ENCODE measurements at places on chromosomes 11 and 22.

DNA sequence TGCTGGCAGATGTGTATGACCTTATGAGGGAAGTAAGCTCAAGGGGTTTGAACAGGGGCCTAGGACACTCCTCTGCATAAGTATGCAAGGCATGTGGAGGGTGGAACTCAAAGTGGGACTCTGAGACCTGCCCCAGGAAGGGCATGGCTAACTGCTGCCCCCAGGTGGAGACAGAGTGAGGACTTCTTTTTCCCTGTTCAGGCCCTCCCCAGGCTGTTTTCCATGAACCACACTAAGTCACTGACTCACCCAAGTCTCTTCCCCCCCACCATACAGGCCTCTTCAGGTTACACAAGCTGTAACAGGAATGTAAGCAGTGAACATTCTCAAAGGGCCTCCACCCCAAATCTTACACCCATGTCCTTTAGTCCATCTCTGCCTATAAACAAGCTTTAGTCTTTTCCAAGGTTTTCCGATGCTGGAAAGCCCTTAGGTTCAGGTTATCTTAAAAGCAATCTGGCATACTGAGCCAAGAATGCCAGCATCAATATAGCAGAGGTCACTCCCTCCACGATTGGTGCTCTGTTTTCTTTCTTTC, 13.1 kb downstream of the EEF1G start:
- H3K4me3 ChIP-seq, result no peak overlapping the region
- peak; percentile 69 for DNase-seq
- H3K27ac ChIP-seq, result peak overlapping the region; percentile 99

- H3K36me3 ChIP-seq, result no peaks in the 10 kb centered on the region
- H3K4me1 ChIP-seq, result peaks cover 25% of the 10 kb centered on the region
- DNase-seq, result no peak
- no peaks in the 10 kb centered on the region for H3K27me3 ChIP-seq
- H3K27ac ChIP-seq, result peak overlapping the region; percentile 69
Observed at GRCh38 chr22:46660604-46661201, 40.5 kb downstream of the GRAMD4 start.

GRCh38 chr22:39529487-39529851, 3.1 kb downstream of the RPS19BP1 start:
- peaks cover 30% of the 10 kb centered on the region for H3K36me3 ChIP-seq
- DNase-seq, result no peak
- no peaks in the 10 kb centered on the region for H3K27me3 ChIP-seq

- no peaks in the 10 kb centered on the region for H3K27me3 ChIP-seq
- H3K4me1 ChIP-seq, result peaks cover 80% of the 10 kb centered on the region
- H3K4me3 ChIP-seq, result no peak overlapping the region
Observed at GRCh38 chr11:67278939-67279588, 10.0 kb upstream of the ANKRD13D start.

DNA sequence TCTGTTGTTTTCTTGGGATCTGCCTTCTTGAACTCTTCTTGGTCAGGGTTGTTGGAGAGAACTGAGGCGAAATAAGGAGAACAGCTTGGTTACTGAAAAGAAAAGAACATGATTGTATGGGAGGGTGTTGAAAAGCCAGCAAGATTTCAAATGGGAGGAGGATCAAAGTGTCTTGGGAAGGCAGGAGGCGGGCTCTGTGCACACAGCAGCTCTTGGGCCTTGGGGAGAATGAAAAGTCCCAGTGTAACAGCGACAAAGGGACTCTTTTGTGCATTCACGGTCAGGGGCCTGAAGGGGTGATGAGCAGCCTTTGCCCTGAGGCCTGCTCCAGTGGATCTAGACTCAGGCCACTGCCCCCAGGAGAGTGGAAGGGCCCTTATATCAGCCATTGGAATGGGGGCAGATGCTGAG, 135.4 kb downstream of the ADAMTS15 start:
- no peaks in the 10 kb centered on the region for H3K27me3 ChIP-seq
- no peaks in the 10 kb centered on the region for H3K4me1 ChIP-seq
- no peak overlapping the region for H3K4me3 ChIP-seq
- no peak overlapping the region for H3K27ac ChIP-seq

- no peaks in the 10 kb centered on the region for H3K27me3 ChIP-seq
- no peak overlapping the region for H3K4me3 ChIP-seq
- H3K4me1 ChIP-seq, result no peaks in the 10 kb centered on the region
- no peaks in the 10 kb centered on the region for H3K36me3 ChIP-seq
- H3K27ac ChIP-seq, result no peak overlapping the region
Observed at GRCh38 chr11:98069861-98070260, 950.9 kb upstream of the CNTN5 start.

DNA sequence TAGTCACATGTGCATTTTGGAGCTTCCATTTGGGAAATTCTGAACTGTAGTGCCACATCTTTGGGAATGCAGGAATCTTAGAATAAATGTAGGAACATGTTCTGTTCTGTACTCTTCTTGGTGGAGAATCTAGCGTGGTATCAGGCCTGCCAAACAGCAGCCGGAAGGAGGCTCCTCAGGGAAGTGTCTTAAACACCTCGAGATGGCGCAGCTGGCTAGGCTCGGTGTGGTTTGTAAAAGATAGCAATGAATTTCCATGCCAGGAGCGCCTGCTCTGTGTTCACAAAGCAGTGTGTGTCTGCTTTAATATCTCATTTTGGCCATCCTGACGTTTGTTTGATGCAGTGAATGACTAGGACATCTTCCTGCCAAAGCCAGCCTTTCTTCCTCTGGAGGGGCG, 145.1 kb downstream of the ATXN10 start:
- H3K27ac ChIP-seq, result no peak overlapping the region
- no peaks in the 10 kb centered on the region for H3K4me1 ChIP-seq
- DNase-seq, result no peak

DNA sequence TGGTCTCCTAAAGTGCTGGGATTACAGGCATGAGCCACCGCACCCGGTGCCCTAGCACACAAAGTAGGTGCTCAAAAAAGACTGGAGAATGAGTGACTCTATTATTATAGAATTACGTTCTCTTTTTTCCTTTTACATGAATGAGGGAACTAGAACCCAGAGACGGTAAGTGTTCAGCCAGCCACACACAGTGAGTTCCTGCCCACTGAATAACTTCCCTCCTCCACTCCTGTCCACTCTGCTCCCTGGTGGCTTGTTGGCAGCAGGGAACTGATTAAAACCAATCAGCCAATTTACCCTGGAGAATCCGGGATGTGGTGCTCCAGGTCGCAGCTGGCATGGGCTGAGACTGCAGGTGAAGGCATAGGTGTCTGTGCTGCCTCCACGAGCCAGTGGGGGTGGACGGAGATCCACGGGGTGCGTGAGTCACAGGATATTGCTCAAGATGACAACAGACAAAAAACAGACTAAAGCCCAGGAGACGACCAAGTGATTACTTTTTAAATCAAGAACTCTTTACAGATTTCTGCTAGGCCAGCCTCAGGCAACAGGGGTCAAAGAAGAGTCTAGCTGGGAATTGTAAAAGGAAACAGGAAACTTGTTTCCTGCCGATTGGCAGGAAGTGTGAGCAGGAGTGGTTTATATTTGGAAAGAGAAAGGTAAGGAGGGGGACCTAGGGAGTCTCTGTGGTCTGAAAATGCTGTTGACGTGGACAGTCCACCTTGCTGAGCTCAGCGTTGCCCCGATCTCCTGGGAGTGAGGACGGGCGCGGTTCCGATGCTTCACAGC, 95.2 kb upstream of the TP53I11 start:
- H3K4me1 ChIP-seq, result peaks cover 3% of the 10 kb centered on the region
- no peak overlapping the region for H3K27ac ChIP-seq
- no peak overlapping the region for H3K4me3 ChIP-seq
- no peaks in the 10 kb centered on the region for H3K36me3 ChIP-seq

GRCh38 chr11:73404048-73404447, 27.8 kb downstream of the RELT start:
- no peak overlapping the region for H3K4me3 ChIP-seq
- no peak overlapping the region for H3K27ac ChIP-seq
- DNase-seq, result no peak
- H3K27me3 ChIP-seq, result no peaks in the 10 kb centered on the region
- peaks cover 4% of the 10 kb centered on the region for H3K36me3 ChIP-seq

DNA sequence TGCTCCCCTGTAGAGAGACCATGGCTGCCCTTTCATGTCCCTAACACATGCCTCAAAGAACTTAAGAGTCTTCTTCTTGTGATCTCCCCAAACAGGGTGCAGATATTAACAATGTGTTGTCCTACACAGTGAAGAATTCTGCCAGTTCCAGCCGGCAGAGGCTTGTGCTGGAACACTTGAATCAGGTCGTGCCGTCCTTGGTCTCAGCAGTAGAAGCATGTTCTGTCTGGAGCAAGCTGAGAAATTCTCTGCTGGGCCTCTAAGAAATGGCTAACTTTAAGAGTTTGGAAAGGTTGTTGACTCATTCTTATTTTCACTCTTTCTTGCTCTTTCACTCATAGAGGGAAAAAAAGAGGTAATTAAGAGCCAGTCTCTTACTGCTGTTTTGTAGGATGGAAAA, 71.1 kb upstream of the SLC25A18 start:
- H3K36me3 ChIP-seq, result no peaks in the 10 kb centered on the region
- no peaks in the 10 kb centered on the region for H3K4me1 ChIP-seq
- H3K4me3 ChIP-seq, result no peak overlapping the region
- no peaks in the 10 kb centered on the region for H3K27me3 ChIP-seq

- no peak overlapping the region for H3K4me3 ChIP-seq
- DNase-seq, result no peak
- H3K27ac ChIP-seq, result no peak overlapping the region
- H3K27me3 ChIP-seq, result no peaks in the 10 kb centered on the region
- H3K4me1 ChIP-seq, result peaks cover 6% of the 10 kb centered on the region
Observed at GRCh38 chr11:44940404-44940803, 10.3 kb downstream of the TP53I11 start.

DNA sequence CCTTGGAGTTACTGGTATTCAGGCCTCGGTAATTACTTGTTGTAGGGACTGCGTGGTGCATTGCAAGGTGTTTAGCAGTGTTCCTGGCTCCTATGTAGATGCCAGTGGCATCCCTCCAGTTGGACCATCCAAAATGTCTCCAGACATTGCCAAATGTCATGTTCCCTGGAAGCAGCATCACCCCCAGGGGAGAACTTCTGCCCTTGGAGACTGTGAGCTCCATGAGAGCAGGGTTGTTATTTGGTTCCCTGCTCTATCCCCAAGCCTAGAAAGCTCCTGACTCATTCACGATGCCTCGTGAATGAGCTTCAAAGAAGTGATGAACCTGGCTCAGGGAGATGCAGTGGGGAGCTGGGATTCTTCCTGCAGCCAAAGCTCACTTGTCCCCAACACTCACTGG, 4.8 kb upstream of the CD248 start:
- H3K4me1 ChIP-seq, result peaks cover 27% of the 10 kb centered on the region
- no peak overlapping the region for H3K4me3 ChIP-seq
- H3K27ac ChIP-seq, result no peak overlapping the region
- no peaks in the 10 kb centered on the region for H3K27me3 ChIP-seq

All from effector memory CD4-positive, alpha-beta T cell (primary cell).